ENCODE measurements at places on chromosomes 2 and 18. TPM values are rescaled to one million over a fixed set of nuclear protein-coding genes. Genes with fewer than 3 reads are reported as not detected.
A peak's percentile ranks its signal among the peaks of the same experiment; 100 is the strongest.

GRCh38 chr2:227406177-227407031 is 18.7 kb upstream of the SCYGR1 start:
- peaks cover 14% of the 10 kb centered on the region for H3K4me1 ChIP-seq
- no peaks in the 10 kb centered on the region for H3K36me3 ChIP-seq
- peak; percentile 99 for DNase-seq
- H3K27ac ChIP-seq: peak overlapping the region; percentile 48
- no peak overlapping the region for H3K4me3 ChIP-seq

- H3K27ac ChIP-seq: peak overlapping the region; percentile 92
- H3K4me1 ChIP-seq: peaks cover 28% of the 10 kb centered on the region
- H3K36me3 ChIP-seq: no peaks in the 10 kb centered on the region
- peak; percentile 74 for DNase-seq
- no peak overlapping the region for H3K4me3 ChIP-seq
These were observed 1005.4 kb upstream of the DDX18 start for GRCh38 chr2:116809109-116809508.

- no peak overlapping the region for H3K4me3 ChIP-seq
- H3K36me3 ChIP-seq: no peaks in the 10 kb centered on the region
- H3K27ac ChIP-seq: no peak overlapping the region
- no peak for DNase-seq
These were observed 85.9 kb upstream of the PMAIP1 start for GRCh38 chr18:59813942-59814341.

GRCh38 chr2:16031848-16032159 is 91.5 kb downstream of the MYCN start:
- no peak overlapping the region for H3K4me3 ChIP-seq
- H3K36me3 ChIP-seq: no peaks in the 10 kb centered on the region
- H3K4me1 ChIP-seq: no peaks in the 10 kb centered on the region
- no peak overlapping the region for H3K27ac ChIP-seq
- DNase-seq: peak; percentile 7
- H3K27me3 ChIP-seq: peaks cover 4% of the 10 kb centered on the region

GRCh38 chr2:11444737-11445136 is 21.2 kb downstream of the E2F6 start:
- H3K4me3 ChIP-seq: no peak overlapping the region
- DNase-seq: no peak
- peaks cover 57% of the 10 kb centered on the region for H3K36me3 ChIP-seq
- H3K27ac ChIP-seq: no peak overlapping the region

DNA sequence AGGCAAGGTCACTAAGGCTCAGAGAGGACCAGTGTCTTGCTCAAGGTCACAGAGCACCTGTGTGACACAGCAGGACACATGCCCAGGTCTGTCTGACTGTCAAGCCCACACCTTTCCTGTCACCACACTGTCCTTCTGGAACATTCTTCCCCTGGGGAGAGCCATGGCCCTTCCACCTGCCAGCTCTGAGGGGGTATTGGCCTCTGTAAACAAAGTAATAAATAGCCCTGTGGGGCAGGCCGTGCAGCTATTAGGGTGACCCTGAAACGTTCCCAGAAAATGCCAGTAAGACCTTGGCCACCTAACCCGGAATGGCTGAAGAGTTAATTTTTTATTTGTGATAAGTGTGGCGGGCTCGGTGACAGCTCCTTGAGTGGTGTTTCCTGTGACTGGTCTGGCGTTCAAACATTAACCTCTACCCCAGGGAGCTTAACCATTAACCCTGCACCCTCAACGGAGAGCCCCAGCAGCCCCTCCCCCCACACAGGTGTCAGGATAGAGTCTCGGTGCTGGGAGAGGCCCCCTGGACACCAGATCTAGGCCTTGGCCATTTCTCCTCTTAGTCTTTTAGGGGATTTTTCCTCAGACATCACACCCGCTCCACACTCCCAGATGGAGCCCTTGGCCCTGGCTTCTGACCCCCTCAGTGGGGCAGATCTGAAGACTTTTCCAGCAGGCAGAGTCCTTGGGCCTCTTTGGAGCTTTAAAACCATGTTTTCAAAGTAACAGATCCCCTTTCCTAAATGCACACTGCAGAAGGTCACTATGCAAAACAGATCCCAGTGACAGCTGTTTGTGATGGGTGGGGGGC is 36.6 kb downstream of the SCTR start:
- no peaks in the 10 kb centered on the region for H3K27me3 ChIP-seq
- DNase-seq: no peak
- H3K4me1 ChIP-seq: peaks cover 17% of the 10 kb centered on the region

GRCh38 chr2:113692698-113693428 is 63.6 kb downstream of the SLC35F5 start:
- no peaks in the 10 kb centered on the region for H3K27me3 ChIP-seq
- no peak overlapping the region for H3K27ac ChIP-seq
- no peak overlapping the region for H3K4me3 ChIP-seq
- no peaks in the 10 kb centered on the region for H3K4me1 ChIP-seq
- no peak for DNase-seq
- no peaks in the 10 kb centered on the region for H3K36me3 ChIP-seq

DNA sequence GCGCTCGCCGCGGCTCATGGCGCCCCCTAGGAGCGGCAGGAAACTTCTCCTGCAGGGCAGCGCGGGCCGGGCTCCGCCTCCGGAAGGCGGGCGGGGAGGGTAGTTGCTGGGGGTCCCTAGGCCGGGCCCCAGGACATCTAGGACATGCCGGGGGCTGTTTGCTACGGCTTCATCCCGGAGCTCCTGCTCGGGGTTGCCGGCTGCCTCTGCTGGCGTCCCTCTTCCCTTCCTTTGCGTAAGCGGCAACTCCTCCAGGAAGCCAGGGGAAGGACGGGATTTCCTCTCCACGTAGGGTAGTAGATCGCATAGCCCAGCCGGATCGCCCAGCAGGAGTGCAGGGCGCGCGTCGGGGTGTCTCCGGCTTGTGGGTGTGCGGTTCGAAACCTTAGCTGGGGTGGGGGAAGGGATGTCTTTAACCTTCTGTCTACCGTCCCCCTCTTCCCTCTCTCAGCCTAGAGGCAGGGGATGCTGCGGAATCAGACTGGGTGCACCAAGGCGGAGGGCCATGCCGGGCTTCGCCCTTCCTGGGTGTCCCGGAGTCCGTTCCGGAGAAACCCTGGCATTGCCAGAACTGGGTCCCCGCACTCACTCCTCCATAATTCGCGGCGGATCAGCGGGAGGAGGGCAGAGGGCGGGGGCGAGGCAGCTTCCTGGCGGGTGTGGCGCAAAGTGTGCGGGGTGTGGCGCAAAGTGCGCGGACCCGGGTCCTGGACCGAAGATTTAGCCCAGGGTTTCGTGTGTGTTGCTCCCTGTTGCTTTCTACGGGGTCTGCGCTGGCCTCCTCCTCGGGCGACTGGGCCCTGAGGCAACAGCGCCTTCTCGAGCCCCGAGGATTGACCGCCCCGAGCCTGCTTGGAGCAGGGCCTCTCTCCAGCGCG is 12.2 kb upstream of the SKOR2 start:
- no peak overlapping the region for H3K4me3 ChIP-seq
- no peak for DNase-seq
- H3K36me3 ChIP-seq: no peaks in the 10 kb centered on the region
- H3K4me1 ChIP-seq: no peaks in the 10 kb centered on the region

DNA sequence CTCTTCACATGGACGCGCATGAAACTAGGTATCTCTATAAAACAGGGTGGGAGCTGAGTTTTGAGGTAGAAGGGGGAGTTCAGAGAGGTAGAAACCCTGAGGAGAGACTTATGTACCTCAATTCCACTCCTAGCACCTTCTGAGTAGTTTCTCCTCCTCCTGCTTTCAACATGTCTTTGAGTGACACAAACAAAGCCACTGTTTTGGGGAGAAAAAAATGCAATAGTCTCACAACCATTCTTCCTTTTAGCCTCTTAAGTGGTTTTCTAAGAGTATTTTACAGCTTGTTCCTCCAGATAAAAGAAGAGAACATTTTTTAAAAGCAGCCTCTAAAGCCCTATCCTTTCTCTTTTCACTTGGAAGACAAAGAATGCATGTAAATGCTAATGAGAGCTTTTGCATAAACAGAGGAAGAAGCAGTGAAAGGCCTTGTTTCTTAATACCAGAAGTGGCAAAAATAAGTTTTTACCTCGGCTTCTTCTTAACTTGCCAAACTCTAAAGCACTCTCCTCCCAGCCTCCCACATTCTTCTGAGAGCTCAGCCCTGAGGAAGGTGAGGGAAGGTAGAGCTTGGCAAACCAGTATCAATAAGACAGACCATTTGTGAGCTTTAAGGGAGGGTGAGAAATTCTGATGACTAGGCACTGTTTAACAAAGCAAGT is 1304.4 kb upstream of the ACVR2A start:
- H3K4me1 ChIP-seq: no peaks in the 10 kb centered on the region
- H3K27ac ChIP-seq: no peak overlapping the region
- no peak overlapping the region for H3K4me3 ChIP-seq
- no peaks in the 10 kb centered on the region for H3K27me3 ChIP-seq
- no peaks in the 10 kb centered on the region for H3K36me3 ChIP-seq
- DNase-seq: no peak

GRCh38 chr2:132390076-132390475 is 26.5 kb upstream of the GPR39 start:
- H3K36me3 ChIP-seq: no peaks in the 10 kb centered on the region
- H3K4me3 ChIP-seq: no peak overlapping the region
- no peaks in the 10 kb centered on the region for H3K27me3 ChIP-seq
- DNase-seq: no peak

GRCh38 chr2:146939991-146940685 is 904.7 kb upstream of the ACVR2A start:
- no peak overlapping the region for H3K27ac ChIP-seq
- H3K36me3 ChIP-seq: no peaks in the 10 kb centered on the region
- DNase-seq: no peak
- no peaks in the 10 kb centered on the region for H3K4me1 ChIP-seq
- no peak overlapping the region for H3K4me3 ChIP-seq

- H3K4me3 ChIP-seq: no peak overlapping the region
- no peaks in the 10 kb centered on the region for H3K36me3 ChIP-seq
- peaks cover 6% of the 10 kb centered on the region for H3K4me1 ChIP-seq
- no peak for DNase-seq
These were observed 93.7 kb upstream of the RIOK3 start for GRCh38 chr18:23359421-23359820.

GRCh38 chr2:9252002-9252357 is 45.4 kb downstream of the ASAP2 start:
- H3K36me3 ChIP-seq: no peaks in the 10 kb centered on the region
- no peaks in the 10 kb centered on the region for H3K27me3 ChIP-seq
- H3K4me1 ChIP-seq: peaks cover 42% of the 10 kb centered on the region
- peak overlapping the region; percentile 37 for H3K27ac ChIP-seq
- DNase-seq: no peak

- DNase-seq: no peak
- peaks cover 17% of the 10 kb centered on the region for H3K4me1 ChIP-seq
- no peaks in the 10 kb centered on the region for H3K27me3 ChIP-seq
- H3K27ac ChIP-seq: no peak overlapping the region
- no peak overlapping the region for H3K4me3 ChIP-seq
- H3K36me3 ChIP-seq: no peaks in the 10 kb centered on the region
These were observed 4.8 kb downstream of the IMPA2 start for GRCh38 chr18:11986061-11986460.

DNA sequence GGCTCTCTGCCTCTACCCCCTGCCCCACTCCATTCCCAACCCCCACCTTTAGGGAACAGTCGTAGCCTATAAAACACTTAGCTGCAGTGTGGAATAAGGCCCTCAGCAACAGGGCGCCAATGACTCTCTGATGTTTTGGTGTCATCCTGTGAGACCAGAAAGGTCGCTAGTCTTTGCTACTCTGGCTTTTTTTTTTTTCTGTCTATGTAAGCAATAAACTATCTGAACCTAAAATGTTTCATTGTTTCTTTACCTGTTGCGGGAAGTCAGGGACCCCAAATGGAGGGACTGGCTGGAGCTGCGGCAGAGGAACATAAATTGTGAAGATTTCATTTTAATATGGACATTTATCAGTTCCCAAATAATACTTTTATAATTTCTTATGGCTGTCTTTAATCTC is 154.6 kb downstream of the COPS8 start:
- H3K4me3 ChIP-seq: no peak overlapping the region
- peaks cover 14% of the 10 kb centered on the region for H3K4me1 ChIP-seq
- no peak for DNase-seq
- no peaks in the 10 kb centered on the region for H3K27me3 ChIP-seq
- H3K27ac ChIP-seq: no peak overlapping the region

DNA sequence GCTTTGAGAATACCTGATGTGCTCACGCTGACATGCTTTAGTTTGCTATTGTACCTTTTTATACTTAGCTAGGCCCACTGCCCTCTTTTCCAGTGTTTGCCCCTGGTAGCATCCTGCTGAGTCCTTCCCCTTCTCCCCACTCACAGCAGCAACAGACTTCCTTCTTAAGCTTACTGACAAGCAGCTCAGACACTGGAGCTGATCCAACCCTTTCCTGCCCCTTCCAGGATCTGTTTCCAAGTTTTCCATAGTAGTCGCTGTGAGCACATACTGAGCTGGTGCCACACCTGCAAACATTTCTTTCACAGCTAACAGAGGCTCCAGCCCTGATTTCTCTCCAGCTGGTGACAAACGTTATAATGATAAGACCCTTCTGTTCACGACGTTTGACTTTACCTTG is 991.4 kb upstream of the CELF4 start:
- no peaks in the 10 kb centered on the region for H3K4me1 ChIP-seq
- H3K4me3 ChIP-seq: no peak overlapping the region
- H3K36me3 ChIP-seq: no peaks in the 10 kb centered on the region
- no peaks in the 10 kb centered on the region for H3K27me3 ChIP-seq

DNA sequence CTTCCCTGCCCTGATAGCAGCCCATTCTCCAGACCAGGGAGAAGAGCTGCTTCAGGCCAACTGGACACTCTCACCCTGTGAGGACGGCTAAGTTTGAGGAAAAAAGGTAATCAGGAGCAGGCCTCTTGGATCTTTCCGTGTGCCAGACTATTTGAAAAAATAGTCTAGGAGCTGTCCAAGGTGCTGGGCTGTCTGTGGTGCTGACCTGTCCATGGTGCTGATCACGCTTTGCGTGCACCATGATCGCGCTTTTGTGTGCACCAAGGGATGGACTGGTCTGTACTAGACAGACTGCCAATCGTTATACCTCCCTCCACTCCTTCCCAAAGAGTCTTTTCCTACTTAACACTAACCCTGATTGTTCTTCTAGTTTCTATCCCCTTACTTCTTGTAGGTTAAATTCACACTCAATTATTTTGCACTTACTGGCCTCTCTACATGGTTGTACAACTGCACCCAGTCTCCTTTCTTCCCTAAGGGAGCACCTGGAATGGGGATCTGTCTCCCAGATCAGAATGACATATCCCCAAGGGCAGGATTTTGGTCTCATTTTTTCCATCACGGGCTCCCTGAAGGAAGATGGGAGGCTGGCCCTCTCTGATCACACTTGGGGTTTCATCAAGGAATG is 295.4 kb downstream of the CELF4 start:
- H3K27ac ChIP-seq: no peak overlapping the region
- no peaks in the 10 kb centered on the region for H3K27me3 ChIP-seq
- peak; percentile 24 for DNase-seq
- no peaks in the 10 kb centered on the region for H3K36me3 ChIP-seq
- no peaks in the 10 kb centered on the region for H3K4me1 ChIP-seq

RNF152 gene
- 2.8 TPM for total RNA-seq

KIF5C gene
- total RNA-seq: 7.3 TPM

MFSD2B gene
- total RNA-seq: not detected

TBR1 gene
- not detected for total RNA-seq

CHST9 gene
- total RNA-seq: not detected
